ENCODE measurements at places on chromosomes 3 and 15.

DNA sequence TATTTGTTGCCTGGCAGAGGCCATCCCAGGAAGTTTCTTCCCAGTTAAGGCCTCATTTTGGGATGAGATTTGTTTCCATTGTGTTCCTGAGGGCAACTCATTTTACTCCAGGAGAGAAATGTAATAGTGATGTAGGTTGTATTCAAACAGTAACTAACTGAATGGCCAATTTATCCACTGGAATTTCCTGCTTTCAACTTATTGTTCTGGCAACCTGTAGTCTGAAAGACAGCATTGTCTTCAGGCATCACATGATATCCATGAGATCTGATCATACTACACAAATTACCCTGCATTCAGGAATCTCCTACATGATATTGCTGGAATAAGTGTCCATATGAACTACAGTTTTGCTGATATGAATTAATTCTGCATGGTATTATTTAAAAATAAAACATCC, 79.5 kb upstream of the FGF7 start:
- DNase-seq = peak; percentile 4

DNA sequence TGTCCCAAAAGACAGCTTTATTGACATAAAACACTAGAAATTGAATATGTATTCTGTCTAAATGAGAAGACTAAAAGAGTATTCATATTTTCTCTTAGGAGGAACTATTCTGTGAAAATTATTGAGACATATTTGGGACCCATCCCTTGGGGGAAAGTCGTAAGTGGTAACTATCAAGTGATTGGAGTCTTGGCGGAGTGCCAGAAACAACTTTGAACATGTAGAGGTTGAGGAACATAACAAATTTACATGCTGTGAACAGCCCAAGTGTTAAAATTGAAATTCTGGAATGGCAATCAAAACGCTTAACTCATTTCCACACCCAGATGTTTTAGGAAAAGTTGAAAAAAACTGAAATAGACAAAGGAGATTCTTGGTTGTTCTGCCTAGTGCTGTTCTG, 1034.6 kb downstream of the NSUN3 start:
- DNase-seq = no peak

GRCh38 chr3:150480877-150481276, 65.4 kb downstream of the SERP1 start:
- no peak for DNase-seq

- DNase-seq = no peak
Observed at GRCh38 chr3:49389297-49389696, 22.5 kb downstream of the RHOA start.

DNA sequence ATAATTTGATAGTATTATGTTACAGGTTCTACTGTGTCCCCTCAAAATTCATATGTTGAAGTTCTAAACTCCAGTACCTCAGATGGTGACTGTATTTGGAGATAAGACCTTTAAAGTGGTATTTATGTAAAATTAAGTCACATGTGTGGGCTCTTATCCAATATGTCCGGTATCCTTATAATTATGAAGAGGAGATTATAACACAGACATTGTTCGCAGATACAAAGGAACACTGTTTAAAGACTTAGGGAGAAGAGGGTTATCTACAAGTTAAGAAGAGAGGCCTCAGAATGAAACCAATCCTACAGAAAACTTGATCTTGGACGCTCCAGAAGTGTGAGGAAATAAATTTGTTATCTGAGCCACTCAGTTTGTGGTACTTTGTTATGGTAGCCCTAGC, 50.9 kb downstream of the DPH6 start:
- no peak for DNase-seq

DNA sequence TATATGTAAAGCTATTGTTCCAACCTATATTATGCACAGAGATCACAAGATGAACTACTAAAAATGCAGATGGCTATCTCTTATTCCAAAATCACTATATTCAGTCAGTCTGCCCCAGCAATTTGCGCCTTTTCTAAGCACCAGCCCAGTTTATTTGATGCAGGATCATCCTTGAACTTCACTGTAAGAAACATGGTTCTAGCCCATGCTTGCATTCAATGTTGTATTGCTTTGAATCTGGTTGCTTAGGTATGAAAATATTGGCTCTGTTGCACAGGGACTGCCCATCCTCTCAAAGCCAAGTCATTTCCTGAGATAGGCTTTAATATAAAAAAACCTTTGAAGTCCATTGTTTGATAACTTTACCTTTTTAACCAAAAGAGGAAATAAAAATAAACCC, 170.5 kb upstream of the LRIG1 start:
- DNase-seq = peak; percentile 65

DNA sequence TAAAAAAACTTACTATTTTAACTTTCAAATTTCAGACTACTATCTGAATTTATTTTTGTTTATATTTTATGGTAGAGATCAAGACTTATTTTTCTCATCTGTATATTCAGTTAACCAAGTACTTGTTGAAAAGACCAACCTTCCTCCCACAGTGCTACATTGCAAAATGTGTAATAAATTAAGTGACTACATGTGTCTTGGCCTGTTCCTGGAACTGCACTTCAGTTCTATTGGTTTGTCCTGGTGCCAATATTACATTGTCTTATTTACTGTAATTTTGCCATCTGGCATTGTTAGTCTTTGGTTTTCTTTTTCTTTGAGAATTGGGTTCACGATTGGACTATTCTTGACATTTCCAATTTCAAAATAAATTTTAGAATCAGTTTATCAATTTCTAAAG, 138.4 kb upstream of the KCNMB2 start:
- DNase-seq = no peak

GRCh38 chr3:29906906-29907305, 626.0 kb downstream of the RBMS3 start:
- no peak for DNase-seq

- no peak for DNase-seq
Observed at GRCh38 chr3:41581700-41582099, 380.2 kb downstream of the ULK4 start.

GRCh38 chr15:38367476-38367875, 86.5 kb upstream of the FAM98B start:
- no peak for DNase-seq

DNA sequence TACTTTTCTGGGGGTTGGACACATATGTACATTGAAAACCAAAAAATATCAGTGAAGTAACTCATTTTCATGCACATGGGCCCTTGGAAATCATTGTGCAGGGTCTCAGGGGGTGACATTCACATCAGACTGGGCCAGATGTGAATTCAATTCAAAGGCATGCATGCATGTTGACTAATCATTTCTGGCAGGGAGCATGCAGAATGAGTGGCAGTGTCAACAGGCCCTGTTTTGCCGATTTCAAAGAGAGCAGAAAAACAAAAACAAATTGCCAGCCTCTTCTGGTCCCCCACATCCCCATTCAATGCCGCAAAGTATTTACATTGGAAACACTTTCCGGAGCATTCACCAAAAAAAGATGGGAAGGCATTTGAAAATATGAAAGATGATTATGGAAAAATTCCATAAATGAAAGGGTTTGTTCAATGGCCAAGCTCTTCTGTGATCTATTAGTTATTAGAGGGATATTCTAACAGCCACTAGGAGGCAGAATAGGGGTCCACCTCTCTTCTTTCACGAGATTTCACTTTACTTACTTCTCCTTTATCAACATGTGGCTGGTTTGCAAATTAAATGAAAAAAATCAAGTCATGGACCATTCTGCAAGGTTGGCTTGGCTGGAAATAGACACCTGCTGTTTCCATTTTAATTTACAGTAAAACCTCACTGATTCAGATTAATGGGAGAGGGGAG, 119.9 kb upstream of the FEZF2 start:
- no peak for DNase-seq

DNA sequence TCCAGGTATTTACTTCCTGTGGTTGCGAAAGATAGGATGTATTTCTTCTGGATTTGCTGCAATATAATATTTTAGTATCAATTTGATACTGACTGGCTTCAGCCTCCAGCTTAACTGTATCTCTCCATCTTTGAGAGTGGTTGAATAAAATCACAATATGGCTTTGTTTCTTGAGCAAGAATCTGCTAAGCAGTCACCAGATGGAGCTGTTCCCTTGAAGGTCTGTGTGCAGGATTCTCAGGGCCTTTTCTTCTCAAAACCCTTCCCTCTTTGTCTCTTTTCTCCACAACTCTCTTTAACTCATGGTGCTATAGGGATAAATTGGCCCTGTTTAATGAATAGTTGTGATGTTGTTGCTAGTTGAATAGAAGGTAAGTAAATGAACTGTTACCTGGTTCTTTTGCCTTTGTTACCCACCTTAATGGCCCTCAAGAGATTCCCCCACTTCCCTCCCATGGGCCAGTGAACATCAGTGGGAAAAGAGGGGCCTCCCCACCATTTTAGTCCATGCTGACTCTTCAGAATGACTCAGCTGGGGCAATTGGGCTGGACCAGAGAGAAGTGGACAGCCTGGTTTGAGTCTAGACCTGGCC, 34.8 kb upstream of the RAB6B start:
- DNase-seq = peak; percentile 84

- DNase-seq = peak; percentile 20
Observed at GRCh38 chr15:71575474-71576045, 234.8 kb upstream of the NR2E3 start.

GRCh38 chr15:67524235-67524634, 3.3 kb downstream of the C15orf61 start:
- DNase-seq = no peak

GRCh38 chr3:52243791-52244628, 1.5 kb upstream of the PPM1M start:
- no peak for DNase-seq

DNA sequence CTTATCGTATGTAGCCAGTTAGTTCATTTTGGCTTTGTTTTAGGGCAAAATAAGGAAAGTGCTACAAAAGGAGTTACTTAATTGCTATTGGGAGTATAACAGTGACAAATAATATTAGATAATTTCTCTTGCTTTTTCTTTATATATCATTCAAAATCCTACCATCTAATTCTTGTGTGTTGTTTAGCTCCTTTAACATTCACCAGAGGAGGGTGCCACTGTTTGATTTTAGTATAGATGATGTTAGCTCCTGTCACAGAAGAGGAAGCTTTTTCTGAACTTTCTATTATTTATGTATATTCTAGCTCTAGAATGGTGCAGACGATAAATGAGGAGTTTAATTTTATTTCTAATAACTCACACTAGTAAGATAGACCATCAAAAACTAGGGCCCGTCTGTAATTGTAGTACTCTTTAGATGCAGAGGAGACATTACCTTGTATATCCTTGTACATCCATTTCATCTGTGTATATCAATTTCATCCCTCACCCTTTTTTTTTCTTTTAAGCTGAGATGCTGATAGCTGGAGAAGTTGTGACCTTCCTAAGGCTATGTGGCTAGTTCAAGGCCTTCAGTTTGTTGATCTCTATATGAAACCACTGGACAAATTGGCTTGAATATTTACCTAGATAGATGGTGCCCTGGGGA, 3.0 kb downstream of the PPM1L start:
- no peak for DNase-seq

DNA sequence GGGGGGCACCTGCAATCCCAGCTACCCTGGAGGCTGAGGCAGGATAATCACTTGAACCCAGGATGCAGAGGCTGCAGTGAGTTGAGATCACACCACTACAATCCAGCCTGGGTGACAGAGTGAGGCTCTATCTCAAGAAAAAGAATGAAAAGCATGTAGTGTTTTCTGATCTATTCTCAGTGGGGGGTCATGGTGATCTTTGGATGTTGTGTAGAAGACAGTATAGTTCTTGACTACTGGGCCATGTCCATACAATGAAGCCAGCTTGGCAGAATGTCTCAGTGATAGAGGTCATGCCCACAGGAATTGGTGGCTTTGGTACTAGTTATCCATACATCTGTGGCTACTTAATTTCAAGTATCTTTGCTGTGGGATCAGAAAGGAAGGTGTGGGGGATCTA, 26.8 kb upstream of the NANOGP8 start:
- DNase-seq = no peak

DNA sequence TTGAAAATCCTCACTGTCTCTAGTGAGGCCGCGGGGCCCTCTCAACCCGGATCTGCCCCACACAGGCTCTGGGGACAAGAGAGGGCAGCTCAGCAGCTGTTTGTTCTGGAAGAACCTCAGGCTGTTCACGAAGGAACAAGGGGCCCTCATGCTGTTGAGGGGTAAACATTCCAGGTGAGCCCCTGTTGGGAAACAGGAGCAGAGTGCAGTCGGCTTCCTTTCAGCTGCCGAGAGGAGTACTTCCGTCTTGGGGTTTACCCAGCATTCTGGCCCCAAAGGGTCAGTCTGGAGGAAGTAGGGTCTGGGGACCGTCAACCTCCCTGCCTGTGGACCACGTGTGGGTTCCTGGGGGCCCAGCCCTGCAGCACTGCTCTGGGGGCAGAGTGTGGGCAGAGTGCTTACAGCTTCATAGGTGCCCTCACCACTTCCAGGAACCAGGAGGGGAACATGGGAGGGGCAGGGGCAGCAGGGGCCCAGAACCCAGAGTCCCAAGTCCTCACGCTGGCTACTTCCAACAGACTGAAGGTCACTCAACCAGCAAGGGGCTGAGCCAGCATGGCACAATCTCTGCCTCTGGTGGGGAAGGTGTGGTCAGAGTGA, 49.2 kb upstream of the CTSH start:
- no peak for DNase-seq

GRCh38 chr3:185934767-185935464, 2.9 kb downstream of the TRA2B start:
- DNase-seq = no peak

- DNase-seq = no peak
Observed at GRCh38 chr15:100705841-100706240, 103.5 kb downstream of the ASB7 start.

GRCh38 chr3:78670094-78670493, 1097.7 kb downstream of the ROBO1 start:
- DNase-seq = no peak

DNA sequence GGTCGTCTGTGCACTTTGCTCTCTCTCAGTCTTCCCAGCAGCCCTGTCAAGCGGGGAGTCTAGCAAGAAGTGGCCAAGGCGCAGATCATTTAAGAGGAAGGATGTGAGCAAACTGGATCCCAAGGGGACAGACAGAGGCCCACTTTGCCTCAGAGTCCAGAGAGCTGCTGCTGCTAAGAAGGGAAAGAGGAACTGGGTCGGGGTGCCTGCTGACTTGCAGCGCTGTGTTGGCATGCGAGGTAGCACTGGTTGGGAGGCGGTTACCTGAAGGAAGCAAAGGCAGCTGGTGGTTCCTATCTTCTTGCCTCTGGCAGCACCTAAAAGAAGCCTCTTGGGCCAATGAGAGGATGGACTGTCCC, 28.1 kb downstream of the SMAD3 start:
- no peak for DNase-seq

DNA sequence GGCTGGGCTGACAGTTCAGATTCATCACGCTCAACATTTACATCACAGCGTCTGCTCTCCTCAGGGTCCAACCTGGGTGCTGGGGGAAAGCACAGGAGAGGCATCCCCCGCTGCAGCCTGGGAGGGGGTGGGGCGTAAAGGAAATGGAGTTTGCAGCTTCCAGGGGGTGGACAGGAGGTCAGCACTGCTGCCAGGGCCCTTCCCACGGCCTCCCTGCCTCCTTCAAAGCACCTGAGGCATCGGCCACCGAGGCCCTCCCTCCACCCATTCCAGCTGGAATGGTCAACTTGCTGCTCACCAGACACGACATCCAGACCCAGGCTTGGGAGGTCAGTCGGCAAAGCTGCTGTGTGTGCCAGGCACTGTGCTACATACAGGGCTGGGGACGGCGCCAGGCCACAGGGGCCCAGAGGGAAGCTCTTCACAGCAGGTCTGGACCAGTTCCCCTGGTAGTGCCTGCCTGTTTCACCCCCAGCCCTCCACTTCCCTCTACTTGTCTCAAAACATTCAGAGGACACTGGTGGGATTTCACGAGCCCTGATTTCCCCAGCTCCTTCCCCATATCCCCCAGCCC, 120.7 kb downstream of the ANP32A start:
- DNase-seq = no peak

GRCh38 chr3:127089486-127090145, 103.3 kb upstream of the PRR23E start:
- no peak for DNase-seq
